ENCODE measurements at places on chromosomes 2 and 18.

DNA sequence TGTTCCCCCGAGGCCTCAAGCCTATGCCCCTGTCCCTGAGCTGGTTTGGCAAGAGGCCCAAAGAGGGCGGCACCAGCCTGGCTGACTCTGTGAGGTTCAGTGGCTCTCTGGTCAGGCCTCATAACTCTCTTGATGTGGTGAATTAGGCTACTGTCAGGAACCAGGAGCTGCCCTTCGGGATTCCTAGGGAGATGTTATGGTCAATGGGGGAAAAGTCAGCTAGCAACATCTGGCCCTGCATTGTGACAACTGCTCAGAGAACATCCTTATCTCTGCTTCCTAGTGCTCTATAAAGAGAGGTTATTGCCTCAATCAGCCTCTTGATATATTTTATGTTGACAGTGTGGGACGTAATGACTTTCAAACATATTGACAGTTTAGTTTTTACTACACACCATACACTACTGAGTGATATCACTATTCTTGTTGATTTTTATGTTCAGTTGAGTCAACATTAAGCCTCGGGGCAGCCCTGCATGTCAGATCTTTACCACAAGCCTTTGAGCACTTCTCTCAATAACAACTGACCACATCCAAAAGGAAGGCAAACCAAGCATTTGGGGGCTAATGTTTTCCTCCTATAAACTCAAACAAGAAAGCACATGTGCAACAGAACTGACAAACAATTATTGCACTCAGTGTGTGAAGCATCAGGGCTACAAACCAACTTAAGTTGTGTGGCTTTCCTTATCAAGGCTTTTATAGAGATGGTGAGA lies 448.3 kb upstream of the SLC14A2 start:
- no peak overlapping the region for H3K4me3 ChIP-seq
- peak; percentile 63 for DNase-seq
- peaks cover 40% of the 10 kb centered on the region for H3K4me1 ChIP-seq
- H3K36me3 ChIP-seq: no peaks in the 10 kb centered on the region

DNA sequence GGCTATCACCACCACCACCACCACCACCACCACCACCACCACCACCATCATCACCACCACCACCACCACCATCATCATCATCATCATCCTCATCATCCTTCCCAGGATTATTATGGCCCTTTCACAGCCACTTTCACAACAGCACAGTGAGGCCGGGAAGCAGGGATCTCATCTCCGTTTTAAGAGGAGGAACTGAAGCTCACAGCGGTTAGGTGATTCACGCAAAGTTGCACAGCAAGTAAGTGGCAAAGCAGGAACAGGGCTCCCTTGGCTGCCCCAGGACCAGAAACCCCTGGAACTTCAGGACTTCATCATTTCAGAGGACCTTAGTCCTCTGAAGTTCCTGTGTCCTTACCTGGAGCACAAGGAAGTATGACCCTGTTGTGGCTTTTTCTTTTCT lies 26.8 kb downstream of the MRPL35 start:
- H3K27me3 ChIP-seq: no peaks in the 10 kb centered on the region
- peaks cover 17% of the 10 kb centered on the region for H3K4me1 ChIP-seq
- no peak overlapping the region for H3K4me3 ChIP-seq
- H3K27ac ChIP-seq: no peak overlapping the region
- no peak for DNase-seq
- no peaks in the 10 kb centered on the region for H3K36me3 ChIP-seq

DNA sequence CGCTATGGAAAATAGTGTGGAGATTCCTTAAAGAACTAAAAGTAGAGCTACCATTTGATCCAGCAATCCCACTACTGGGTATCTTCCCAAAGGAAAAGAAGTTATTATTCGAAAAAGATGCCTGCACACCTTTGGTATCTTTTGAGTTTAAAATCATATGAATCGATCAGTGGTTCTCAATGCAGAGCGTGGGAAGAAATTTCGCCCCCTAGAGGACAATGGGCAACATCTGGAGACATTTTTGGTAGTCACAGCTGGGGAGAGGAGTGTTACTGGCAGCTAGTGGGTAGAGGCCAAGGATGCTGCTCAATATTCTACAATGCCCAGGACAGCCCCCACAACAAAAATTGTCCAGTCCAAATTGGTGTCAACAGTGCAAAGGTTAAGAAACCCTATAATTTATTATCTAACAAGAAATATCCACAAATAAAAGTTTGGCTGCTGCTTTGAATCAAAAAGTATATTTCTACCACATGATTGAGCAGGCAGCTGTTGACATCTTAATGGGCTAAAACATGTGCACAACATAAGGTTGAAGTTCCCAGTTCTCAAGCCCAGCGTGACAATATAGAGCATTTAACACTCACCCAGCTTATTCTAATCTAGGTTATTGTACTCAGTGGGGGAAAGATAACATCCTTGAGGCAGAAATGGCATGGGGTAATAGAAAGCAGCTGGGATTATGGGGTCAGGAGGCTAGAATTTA lies 425.7 kb downstream of the LRATD1 start:
- H3K4me3 ChIP-seq: no peak overlapping the region
- H3K27me3 ChIP-seq: no peaks in the 10 kb centered on the region
- H3K27ac ChIP-seq: no peak overlapping the region
- H3K36me3 ChIP-seq: no peaks in the 10 kb centered on the region
- no peaks in the 10 kb centered on the region for H3K4me1 ChIP-seq

DNA sequence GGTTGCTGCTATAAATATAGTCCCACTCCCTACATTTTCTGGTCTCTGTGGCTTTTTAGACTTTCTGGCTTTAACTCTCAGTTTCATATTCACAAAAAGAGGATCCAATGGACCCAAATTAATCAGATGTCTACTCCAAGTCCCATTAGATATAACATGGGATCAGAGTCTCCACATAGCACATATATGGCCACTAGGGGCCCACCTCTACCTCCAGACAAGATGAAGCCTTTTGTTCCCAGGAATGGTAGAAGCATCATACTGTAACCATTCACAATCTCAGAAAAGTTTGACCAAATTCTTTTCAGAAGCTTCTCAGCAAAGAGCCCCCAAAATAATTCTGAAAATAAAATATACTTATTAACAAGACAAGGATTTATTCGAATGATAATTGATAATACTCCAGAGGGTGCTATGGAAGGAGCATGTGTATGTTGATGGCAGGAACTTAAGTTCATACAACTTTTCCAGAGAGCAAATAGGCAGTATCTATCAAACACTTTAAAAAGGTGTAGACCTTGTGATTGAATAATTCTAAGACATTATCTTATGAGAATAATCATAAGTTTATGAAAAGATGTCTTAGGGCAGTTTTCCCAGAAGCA lies 382.3 kb upstream of the CRIM1 start:
- H3K27ac ChIP-seq: no peak overlapping the region
- H3K4me1 ChIP-seq: no peaks in the 10 kb centered on the region
- peak; percentile 10 for DNase-seq
- no peak overlapping the region for H3K4me3 ChIP-seq
- no peaks in the 10 kb centered on the region for H3K27me3 ChIP-seq

- no peak overlapping the region for H3K27ac ChIP-seq
- no peak for DNase-seq
- H3K4me1 ChIP-seq: no peaks in the 10 kb centered on the region
- H3K27me3 ChIP-seq: no peaks in the 10 kb centered on the region
Observed at GRCh38 chr2:126664639-126665038, 8.7 kb downstream of the GYPC start.

DNA sequence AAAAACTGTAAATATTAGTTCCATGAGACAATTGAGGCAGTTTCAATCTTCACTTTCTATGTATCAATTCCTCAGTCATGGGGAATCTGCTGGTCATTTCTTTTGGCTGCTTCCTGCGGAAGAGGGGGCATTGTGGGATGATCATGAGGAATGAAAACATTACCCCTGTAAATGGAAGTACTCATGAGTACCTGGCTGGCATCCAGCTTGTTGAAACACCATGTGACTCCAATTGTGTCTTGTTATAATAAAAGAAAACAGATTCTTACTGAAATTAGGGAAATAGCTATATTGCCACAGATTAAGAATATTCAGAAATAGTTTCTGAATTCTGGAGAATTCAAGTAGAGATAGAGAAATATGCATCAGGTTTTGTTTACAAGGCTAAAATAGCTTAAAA lies 41.6 kb upstream of the GPR39 start:
- no peak overlapping the region for H3K4me3 ChIP-seq
- no peaks in the 10 kb centered on the region for H3K4me1 ChIP-seq
- H3K36me3 ChIP-seq: no peaks in the 10 kb centered on the region
- H3K27me3 ChIP-seq: no peaks in the 10 kb centered on the region
- no peak for DNase-seq

- H3K4me3 ChIP-seq: no peak overlapping the region
- no peaks in the 10 kb centered on the region for H3K27me3 ChIP-seq
- no peaks in the 10 kb centered on the region for H3K36me3 ChIP-seq
- H3K4me1 ChIP-seq: no peaks in the 10 kb centered on the region
- no peak overlapping the region for H3K27ac ChIP-seq
Observed at GRCh38 chr18:51017140-51017879, 12.7 kb upstream of the SMAD4 start.

DNA sequence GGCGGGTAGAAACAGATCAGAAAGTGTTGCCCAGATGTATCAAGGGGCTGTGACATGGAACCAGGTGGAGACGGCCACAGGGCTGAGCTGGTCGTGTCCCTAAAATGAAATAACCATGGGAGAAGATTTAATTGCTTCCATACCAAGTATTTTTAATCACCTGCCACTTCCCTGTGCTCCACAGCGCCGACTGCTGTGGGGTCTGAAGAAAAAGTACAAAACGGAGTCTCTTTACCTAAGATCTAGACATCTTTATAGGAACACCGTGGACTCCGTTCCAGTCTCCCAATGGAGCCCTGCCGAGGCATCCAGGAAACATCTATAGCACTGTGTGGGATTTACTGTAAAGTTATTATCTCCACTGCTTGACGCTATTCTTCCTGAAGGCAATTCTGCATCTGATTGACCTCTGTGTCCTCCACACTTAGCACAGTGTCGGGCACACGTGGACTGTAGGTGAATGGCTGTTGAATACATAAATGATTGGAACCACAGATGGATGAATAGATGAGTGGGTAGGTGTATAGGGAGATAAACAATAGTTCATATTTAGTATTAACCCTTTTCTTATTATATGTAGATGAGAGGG lies 21.6 kb upstream of the GYPC start:
- no peaks in the 10 kb centered on the region for H3K4me1 ChIP-seq
- H3K4me3 ChIP-seq: no peak overlapping the region
- DNase-seq: no peak
- no peaks in the 10 kb centered on the region for H3K27me3 ChIP-seq
- H3K27ac ChIP-seq: no peak overlapping the region
- H3K36me3 ChIP-seq: no peaks in the 10 kb centered on the region

- H3K36me3 ChIP-seq: no peaks in the 10 kb centered on the region
- H3K27ac ChIP-seq: no peak overlapping the region
- peaks cover 4% of the 10 kb centered on the region for H3K4me1 ChIP-seq
Observed at GRCh38 chr2:113854970-113855740, 34.7 kb upstream of the ACTR3 start.

GRCh38 chr2:214856137-214856536 lies 46.7 kb upstream of the BARD1 start:
- H3K4me3 ChIP-seq: no peak overlapping the region
- H3K36me3 ChIP-seq: no peaks in the 10 kb centered on the region
- DNase-seq: peak; percentile 60
- no peaks in the 10 kb centered on the region for H3K27me3 ChIP-seq

DNA sequence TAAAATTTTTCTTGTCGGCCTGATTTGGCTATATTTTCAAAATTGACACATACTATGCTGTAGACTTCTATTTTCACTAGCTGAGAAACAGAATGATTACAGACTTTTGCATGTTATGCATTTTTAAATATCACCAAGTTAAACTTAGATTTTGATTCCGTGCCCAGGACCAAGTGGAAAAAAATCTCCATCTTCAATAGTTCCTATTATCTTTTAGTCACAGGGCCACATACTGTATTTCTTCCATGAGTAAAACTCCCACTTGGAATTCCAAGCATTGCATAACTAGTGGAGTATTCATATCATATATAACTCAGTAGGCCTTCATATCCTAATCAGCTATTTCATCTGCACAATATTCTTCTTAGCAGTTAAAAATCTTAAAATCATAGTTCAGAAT lies 470.9 kb downstream of the ARHGAP15 start:
- no peaks in the 10 kb centered on the region for H3K27me3 ChIP-seq
- no peak overlapping the region for H3K4me3 ChIP-seq
- H3K27ac ChIP-seq: no peak overlapping the region
- peak; percentile 35 for DNase-seq
- H3K4me1 ChIP-seq: no peaks in the 10 kb centered on the region

GRCh38 chr2:152627351-152627957 lies 89.8 kb downstream of the PRPF40A start:
- no peaks in the 10 kb centered on the region for H3K4me1 ChIP-seq
- DNase-seq: peak; percentile 38
- H3K27me3 ChIP-seq: no peaks in the 10 kb centered on the region
- H3K27ac ChIP-seq: no peak overlapping the region

GRCh38 chr2:120927265-120927628 lies 191.6 kb downstream of the GLI2 start:
- peaks cover 36% of the 10 kb centered on the region for H3K4me1 ChIP-seq
- H3K4me3 ChIP-seq: no peak overlapping the region
- peaks cover 11% of the 10 kb centered on the region for H3K36me3 ChIP-seq

- no peaks in the 10 kb centered on the region for H3K27me3 ChIP-seq
- H3K4me3 ChIP-seq: no peak overlapping the region
- H3K27ac ChIP-seq: no peak overlapping the region
Observed at GRCh38 chr2:17271416-17271815, 246.8 kb downstream of the RAD51AP2 start.

- no peaks in the 10 kb centered on the region for H3K27me3 ChIP-seq
- H3K36me3 ChIP-seq: no peaks in the 10 kb centered on the region
- no peak overlapping the region for H3K4me3 ChIP-seq
- H3K4me1 ChIP-seq: no peaks in the 10 kb centered on the region
Observed at GRCh38 chr2:1766851-1767811, 22.8 kb upstream of the PXDN start.

- no peak overlapping the region for H3K27ac ChIP-seq
- H3K36me3 ChIP-seq: no peaks in the 10 kb centered on the region
- no peaks in the 10 kb centered on the region for H3K4me1 ChIP-seq
- H3K27me3 ChIP-seq: peaks cover 11% of the 10 kb centered on the region
Observed at GRCh38 chr2:231891514-231891905, 34.7 kb downstream of the NPPC start.

- no peak for DNase-seq
- H3K27ac ChIP-seq: no peak overlapping the region
- H3K36me3 ChIP-seq: no peaks in the 10 kb centered on the region
- H3K27me3 ChIP-seq: no peaks in the 10 kb centered on the region
- H3K4me1 ChIP-seq: no peaks in the 10 kb centered on the region
Observed at GRCh38 chr2:119586085-119586484, 41.8 kb downstream of the CFAP221 start.

- H3K36me3 ChIP-seq: no peaks in the 10 kb centered on the region
- no peaks in the 10 kb centered on the region for H3K4me1 ChIP-seq
- H3K27me3 ChIP-seq: no peaks in the 10 kb centered on the region
- no peak overlapping the region for H3K4me3 ChIP-seq
- H3K27ac ChIP-seq: no peak overlapping the region
- DNase-seq: no peak
Observed at GRCh38 chr2:8554296-8554806, 127.5 kb upstream of the ID2 start.

DNA sequence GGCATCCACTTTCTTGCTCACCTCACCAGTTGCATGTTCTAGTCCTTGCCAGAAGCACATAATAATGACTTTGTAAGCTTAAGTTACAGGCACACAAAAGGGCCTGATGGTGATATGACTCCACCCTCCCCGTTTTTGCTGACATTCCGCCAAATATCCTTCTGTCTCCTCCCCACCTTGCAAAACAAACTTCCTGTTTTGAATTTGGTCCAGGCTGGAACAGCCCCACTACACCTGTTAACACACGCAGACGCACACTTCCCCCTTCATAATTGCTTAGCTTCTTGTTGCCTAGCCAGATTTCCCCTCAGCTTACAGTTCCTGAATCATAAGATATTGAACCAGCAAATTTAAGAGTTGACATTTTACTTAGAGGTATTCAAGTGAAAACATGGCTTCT lies at the start of gene MGAT5:
TSS of gene MGAT5 (plus strand) at position 269 of the 400 bp plus-strand sequence. CDS start 332 bp downstream, outside the sequence.
- no peaks in the 10 kb centered on the region for H3K4me1 ChIP-seq
- H3K4me3 ChIP-seq: no peak within 1 kb of the TSS
- H3K36me3 ChIP-seq: no peaks in the 10 kb centered on the region
- no peaks in the 10 kb centered on the region for H3K27me3 ChIP-seq
- H3K27ac ChIP-seq: no peak within 1 kb of the TSS

All from astrocyte (in vitro differentiated cells and primary cell).